ENCODE measurements at places on chromosomes 11 and 22.

GRCh38 chr11:118313242-118313641, 8.7 kb downstream of the CD3E start:
- DNase-seq, result no peak

- DNase-seq, result no peak
Observed at GRCh38 chr11:7595951-7596350, 77.3 kb downstream of the CYB5R2 start.

GRCh38 chr22:39655831-39656230, 85.3 kb downstream of the CACNA1I start:
- no peak for DNase-seq

- no peak for DNase-seq
Observed at GRCh38 chr11:113431746-113432145, 43.5 kb downstream of the DRD2 start.

- no peak for DNase-seq
Observed at GRCh38 chr22:36223504-36223903, 15.8 kb downstream of the APOL2 start.

DNA sequence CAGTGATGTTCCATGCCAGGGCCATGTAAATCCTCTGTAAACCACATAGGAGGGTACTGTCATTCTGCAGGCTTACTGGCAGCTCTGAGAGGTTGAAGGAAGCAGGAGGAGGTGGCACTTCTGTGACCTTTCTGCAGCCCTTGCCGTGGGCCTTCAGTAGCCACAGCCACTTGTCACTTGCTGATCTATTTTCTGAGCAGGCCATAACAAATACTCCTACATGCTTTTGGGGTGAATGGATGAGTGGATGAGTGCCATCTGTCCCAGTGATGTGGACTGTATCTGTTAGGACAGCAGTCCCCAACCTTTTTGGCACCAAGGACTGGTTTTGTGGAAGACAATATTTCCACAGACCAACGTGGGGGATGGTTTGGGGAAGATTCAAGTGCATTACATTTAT, 10.2 kb downstream of the B3GNT6 start:
- no peak for DNase-seq

- no peak for DNase-seq
Observed at GRCh38 chr11:17658211-17658610, 61.2 kb upstream of the MYOD1 start.

- DNase-seq, result no peak
Observed at GRCh38 chr11:82405421-82405820, 328.2 kb downstream of the FAM181B start.
